ENCODE measurements at places on chromosomes 4 and X.

- DNase-seq: no peak
These were observed 8.7 kb upstream of the FGFR3 start for GRCh38 chr4:1784395-1784788.

DNA sequence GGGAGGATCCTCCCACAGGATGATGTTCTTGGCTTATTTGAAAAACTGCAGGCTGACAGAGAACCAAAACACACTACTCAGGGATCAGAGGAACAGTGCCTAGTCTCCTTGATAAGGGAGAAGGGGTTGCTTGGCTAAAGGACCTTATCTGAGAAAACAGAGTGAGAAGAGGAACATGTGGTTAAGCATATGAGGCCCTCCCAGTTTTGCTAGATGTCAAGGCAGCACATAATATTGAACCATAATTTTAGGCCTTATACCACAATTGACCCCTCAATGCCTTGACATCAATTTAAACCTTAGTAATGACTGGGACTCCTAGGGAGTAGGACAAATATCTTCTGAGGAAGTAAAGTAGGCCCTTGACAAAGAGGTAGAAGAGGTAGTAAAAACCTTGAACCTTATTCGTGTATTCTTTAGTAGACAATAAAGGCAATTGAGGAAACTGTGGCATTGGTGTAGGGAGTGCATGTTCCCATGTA lies 79.3 kb downstream of the TEX13C start:
- DNase-seq: no peak

GRCh38 chr4:10168151-10168550 lies 51.6 kb upstream of the WDR1 start:
- no peak for DNase-seq

DNA sequence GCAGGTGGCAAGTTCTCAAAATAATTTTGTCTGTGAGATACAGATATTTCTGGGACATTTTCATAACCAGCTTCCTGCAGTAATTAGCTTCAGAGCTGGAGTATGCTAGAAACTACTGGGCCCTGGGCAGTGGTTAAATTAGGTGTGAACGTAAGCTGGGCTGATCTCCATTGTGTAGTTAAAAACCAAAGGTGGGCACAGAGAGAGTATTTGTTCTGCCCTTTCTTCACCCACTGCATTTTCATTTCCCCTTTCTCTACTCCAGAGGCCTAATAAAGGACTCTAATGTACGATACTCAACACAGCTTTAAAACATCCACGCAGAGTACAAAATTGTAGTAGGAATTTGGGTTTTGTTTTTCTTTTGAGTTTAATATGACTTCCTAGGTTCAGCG lies 252.7 kb downstream of the SPRY1 start:
- no peak for DNase-seq

GRCh38 chrX:13489454-13489853 lies 79.9 kb upstream of the EGFL6 start:
- DNase-seq: peak; percentile 32

GRCh38 chr4:3486541-3487540 lies 23.7 kb downstream of the DOK7 start:
- no peak for DNase-seq

GRCh38 chr4:31613946-31614623 lies 893.9 kb downstream of the PCDH7 start:
- DNase-seq: no peak

- DNase-seq: no peak
These were observed 170.2 kb downstream of the APBB2 start for GRCh38 chr4:41044165-41044564.

GRCh38 chr4:60216752-60217151 lies 983.4 kb upstream of the ADGRL3 start:
- DNase-seq: no peak

GRCh38 chrX:87236830-87237440 lies 280.7 kb upstream of the KLHL4 start:
- DNase-seq: no peak

- DNase-seq: peak; percentile 55
These were observed 9.4 kb downstream of the FHIP1A start for GRCh38 chr4:151418385-151418784.

GRCh38 chr4:64340218-64341110 lies 68.8 kb downstream of the TECRL start:
- DNase-seq: no peak

- no peak for DNase-seq
These were observed 69.4 kb downstream of the CLCN5 start for GRCh38 chrX:49991758-49992157.

DNA sequence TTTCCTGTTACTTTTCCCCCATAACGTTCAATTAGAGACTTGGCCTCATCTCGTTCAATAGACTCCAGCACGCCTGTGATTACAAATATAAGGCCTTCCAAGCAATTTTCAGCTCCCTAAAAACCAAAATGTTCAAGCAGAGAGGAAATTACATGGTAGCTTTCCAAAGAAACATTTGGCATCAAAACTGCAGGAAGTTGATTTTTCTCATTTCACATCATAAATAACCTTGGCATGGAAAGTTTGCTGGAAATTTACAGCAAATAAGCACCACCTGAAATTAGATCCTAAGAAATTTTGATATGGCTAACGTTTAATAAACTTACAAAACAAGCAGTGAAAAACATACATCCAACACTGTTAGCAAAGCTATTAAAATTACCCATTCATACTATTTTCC lies 53.3 kb downstream of the RFC1 start:
- DNase-seq: no peak

Measured in AG20443 (cell line).